ENCODE measurements at places on chromosomes 2 and 18. TPM values are rescaled to one million over a fixed set of nuclear protein-coding genes. Genes with fewer than 3 reads are reported as not detected.
A peak's percentile ranks its signal among the peaks of the same experiment; 100 is the strongest.

The EFHD1 gene
- total RNA-seq, result 11.5 TPM

- H3K27me3 ChIP-seq, result no peaks in the 10 kb centered on the region
- H3K4me1 ChIP-seq, result peaks cover 6% of the 10 kb centered on the region
- no peak for DNase-seq
- H3K36me3 ChIP-seq, result no peaks in the 10 kb centered on the region
- H3K27ac ChIP-seq, result peak overlapping the region; percentile 85
Observed at GRCh38 chr2:21757805-21758430, 634.1 kb downstream of the TDRD15 start.

The LBX2 gene
- total RNA-seq, result 1.0 TPM

The RGPD4 gene
- not detected for total RNA-seq

- peaks cover 45% of the 10 kb centered on the region for H3K4me1 ChIP-seq
- no peak for DNase-seq
- no peaks in the 10 kb centered on the region for H3K27me3 ChIP-seq
- H3K4me3 ChIP-seq, result no peak overlapping the region
- H3K27ac ChIP-seq, result peak overlapping the region; percentile 94
Observed at GRCh38 chr2:29117636-29118303, 2.6 kb downstream of the CLIP4 start.

DNA sequence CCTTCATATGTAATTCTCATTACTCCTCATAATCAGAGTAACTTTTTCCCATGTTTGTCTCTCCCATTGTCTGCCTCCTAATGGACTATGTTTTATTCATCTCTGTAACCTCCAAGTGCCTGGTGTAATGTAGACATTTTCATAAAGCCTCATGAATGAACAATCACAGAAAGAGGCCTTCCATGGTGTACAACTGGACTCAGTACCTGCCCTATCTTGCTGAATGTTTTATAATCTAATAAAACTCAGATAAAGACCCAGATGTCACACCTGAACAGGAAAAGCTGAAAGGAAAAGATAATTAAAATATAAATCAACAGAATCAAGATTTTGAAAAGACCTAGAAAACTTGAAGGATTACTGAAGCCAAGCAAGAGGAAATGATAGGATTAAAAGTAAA, 36.7 kb downstream of the RAB1A start:
- H3K36me3 ChIP-seq, result peaks cover 53% of the 10 kb centered on the region
- DNase-seq, result no peak
- H3K27me3 ChIP-seq, result no peaks in the 10 kb centered on the region
- no peak overlapping the region for H3K27ac ChIP-seq

The STARD6 gene
- not detected for total RNA-seq

- no peak for DNase-seq
- H3K36me3 ChIP-seq, result no peaks in the 10 kb centered on the region
- H3K27ac ChIP-seq, result peak overlapping the region; percentile 58
- H3K4me1 ChIP-seq, result peaks cover 12% of the 10 kb centered on the region
- H3K27me3 ChIP-seq, result no peaks in the 10 kb centered on the region
Observed at GRCh38 chr2:237441605-237442274, 27.8 kb upstream of the COL6A3 start.

The DIPK1C gene
- total RNA-seq, result not detected

The CYP27A1 gene
- total RNA-seq, result 23.4 TPM

The GAREM2 gene
- 48.4 TPM for total RNA-seq

- DNase-seq, result no peak
- H3K27ac ChIP-seq, result no peak overlapping the region
- no peak overlapping the region for H3K4me3 ChIP-seq
- H3K4me1 ChIP-seq, result no peaks in the 10 kb centered on the region
- no peaks in the 10 kb centered on the region for H3K36me3 ChIP-seq
- H3K27me3 ChIP-seq, result no peaks in the 10 kb centered on the region
Observed at GRCh38 chr2:72165792-72166191, 18.1 kb upstream of the CYP26B1 start.

The NDUFB3 gene
- total RNA-seq, result 238 TPM

DNA sequence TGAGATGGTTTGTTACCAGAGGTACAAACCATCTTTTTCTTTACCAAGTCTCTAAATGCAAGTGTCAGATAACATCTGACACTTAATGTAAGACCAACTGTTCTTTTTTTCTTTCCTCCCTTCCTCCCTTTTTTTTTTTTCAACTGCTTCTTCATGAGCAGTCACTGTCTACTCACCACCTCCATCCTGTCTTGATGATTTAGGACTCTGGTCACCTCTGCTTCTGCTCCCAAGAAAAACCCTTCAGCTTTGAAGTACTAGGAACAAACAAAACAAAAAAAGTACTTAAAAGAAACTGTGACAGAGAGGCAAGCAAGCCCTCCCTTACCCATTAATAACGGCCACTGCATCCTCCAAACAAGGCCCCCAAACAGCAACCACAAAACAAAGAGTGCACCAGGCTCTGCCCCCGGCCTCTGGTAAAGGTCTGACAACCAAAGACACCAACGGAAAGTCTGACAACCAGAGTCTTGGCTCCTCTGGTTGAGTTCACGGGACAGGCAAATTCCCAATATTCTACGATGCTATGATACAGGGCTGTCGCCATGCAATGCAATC, 141.0 kb downstream of the ARL4C start:
- H3K27ac ChIP-seq, result no peak overlapping the region
- H3K4me1 ChIP-seq, result no peaks in the 10 kb centered on the region
- no peaks in the 10 kb centered on the region for H3K36me3 ChIP-seq
- H3K27me3 ChIP-seq, result no peaks in the 10 kb centered on the region
- no peak for DNase-seq

- H3K36me3 ChIP-seq, result no peaks in the 10 kb centered on the region
- no peaks in the 10 kb centered on the region for H3K4me1 ChIP-seq
- DNase-seq, result no peak
- H3K4me3 ChIP-seq, result no peak overlapping the region
- no peak overlapping the region for H3K27ac ChIP-seq
Observed at GRCh38 chr2:206231669-206232286, 42.7 kb upstream of the ZDBF2 start.

The EGR4 gene
- 0.16 TPM for total RNA-seq

- peaks cover 10% of the 10 kb centered on the region for H3K36me3 ChIP-seq
- DNase-seq, result no peak
- H3K27ac ChIP-seq, result no peak overlapping the region
Observed at GRCh38 chr2:42658306-42658705, 89.9 kb downstream of the MTA3 start.

- H3K4me3 ChIP-seq, result no peak overlapping the region
- H3K27me3 ChIP-seq, result no peaks in the 10 kb centered on the region
- H3K4me1 ChIP-seq, result peaks cover 9% of the 10 kb centered on the region
- peak; percentile 94 for DNase-seq
Observed at GRCh38 chr2:11477994-11478393, 12.0 kb upstream of the E2F6 start.

DNA sequence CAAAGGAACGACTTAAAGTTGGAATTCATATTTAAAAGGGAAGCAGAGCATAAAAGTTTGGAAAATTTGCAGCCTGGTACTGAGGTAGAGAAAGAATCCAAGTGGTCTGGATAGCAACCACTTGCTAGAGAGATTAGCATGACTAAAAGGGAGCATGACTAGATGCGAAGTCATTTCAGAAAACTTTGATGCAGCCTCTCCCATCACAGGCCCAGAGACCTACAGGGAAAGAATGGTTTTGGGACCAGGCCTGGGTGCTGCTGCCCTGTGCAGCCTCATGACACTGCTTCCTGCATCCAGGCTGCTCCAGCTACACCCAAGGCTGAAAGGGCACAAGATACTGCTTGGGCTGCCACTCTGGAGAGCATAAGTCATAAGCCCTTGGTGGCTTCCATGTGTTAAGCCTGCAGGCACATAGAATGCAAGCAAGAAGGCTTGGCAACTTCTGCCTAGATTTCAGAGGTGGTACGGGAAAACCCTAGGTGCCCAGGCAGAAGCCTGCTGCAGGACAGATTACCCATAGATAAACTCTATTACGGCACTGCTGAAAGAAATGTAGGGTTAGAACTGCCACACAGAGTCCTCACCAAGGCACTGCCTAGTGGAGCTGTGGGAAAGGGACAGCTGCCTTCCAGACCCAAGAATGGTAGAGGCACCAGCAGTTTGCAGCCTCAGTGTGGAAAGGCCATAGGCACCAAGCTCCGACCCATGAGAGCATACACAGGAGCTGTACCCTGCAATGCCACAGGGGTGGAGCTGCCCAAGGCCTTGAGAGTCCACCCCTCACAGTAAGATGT, 12.6 kb upstream of the CHN1 start:
- H3K27me3 ChIP-seq, result no peaks in the 10 kb centered on the region
- H3K4me3 ChIP-seq, result no peak overlapping the region
- H3K36me3 ChIP-seq, result no peaks in the 10 kb centered on the region
- no peak overlapping the region for H3K27ac ChIP-seq
- DNase-seq, result no peak

The CARF gene
- total RNA-seq, result 11.2 TPM

GRCh38 chr2:170843656-170844055, 27.0 kb downstream of the GAD1 start:
- no peak overlapping the region for H3K27ac ChIP-seq
- H3K36me3 ChIP-seq, result no peaks in the 10 kb centered on the region
- H3K4me1 ChIP-seq, result no peaks in the 10 kb centered on the region
- no peaks in the 10 kb centered on the region for H3K27me3 ChIP-seq
- DNase-seq, result no peak

The CIDEA gene
- 0.82 TPM for total RNA-seq

DNA sequence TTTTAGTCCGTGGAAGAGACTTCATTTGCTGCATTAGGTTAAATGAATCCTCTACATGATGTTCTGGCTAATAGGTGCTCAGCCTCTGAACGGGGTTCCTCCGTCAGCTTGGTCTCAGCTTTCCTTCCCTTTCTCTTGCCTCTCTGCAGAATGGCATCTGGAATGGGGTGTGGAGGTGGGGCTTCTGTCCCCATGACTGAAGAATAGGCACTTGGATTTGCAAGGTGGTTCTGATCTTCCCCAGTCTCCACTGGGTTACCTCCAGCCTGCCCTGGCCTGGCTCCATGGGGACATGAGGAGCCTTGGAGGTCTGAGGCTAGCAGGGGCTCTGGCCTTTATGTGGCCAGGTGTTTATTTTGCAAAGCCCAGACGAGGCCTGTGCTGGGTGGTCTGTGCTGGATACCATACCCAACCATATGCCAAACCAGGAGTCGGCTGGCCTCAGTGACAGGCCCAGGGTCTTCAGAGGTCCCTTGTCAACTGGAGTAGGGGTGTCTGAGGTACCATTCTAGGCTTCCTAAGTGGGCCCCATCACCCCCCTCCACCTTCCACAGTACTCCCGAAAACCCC, 28.2 kb upstream of the LAPTM4A start:
- H3K36me3 ChIP-seq, result no peaks in the 10 kb centered on the region
- no peaks in the 10 kb centered on the region for H3K27me3 ChIP-seq
- DNase-seq, result no peak
- no peak overlapping the region for H3K27ac ChIP-seq

The SRD5A2 gene
- not detected for total RNA-seq

DNA sequence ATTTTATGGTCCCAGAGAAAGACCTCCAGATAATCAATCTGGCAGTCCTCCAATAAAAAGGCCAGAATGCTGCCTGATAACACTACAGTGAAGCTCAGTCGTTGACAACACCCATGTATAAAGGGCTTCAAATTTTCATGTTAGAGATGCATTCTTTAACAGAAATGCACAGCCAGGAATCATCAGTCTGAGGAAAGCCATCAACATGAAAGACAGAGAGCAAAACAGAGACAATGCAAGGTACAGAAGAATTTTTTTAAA, 13.8 kb downstream of the BABAM2 start:
- DNase-seq, result no peak
- H3K4me3 ChIP-seq, result no peak overlapping the region
- H3K36me3 ChIP-seq, result no peaks in the 10 kb centered on the region

The M1AP gene
- 10.3 TPM for total RNA-seq

DNA sequence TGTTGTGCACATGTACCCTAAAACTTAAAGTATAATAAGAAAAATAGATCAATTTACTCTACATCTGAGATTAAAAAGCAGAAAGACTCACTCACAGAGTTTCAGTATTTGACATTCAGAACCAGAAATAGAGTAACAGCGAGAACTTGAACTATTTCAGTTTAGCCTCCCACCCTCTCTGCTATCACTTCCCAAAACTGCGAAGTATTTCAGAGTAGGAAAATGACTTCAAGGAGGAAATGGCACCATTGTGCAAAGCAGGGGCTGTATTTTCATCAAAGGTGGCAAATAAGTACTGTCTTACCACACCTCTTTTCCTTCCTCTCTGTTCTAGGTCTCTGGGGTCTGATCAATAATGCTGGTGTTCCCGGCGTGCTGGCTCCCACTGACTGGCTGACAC, 13.6 kb downstream of the DHRS9 start:
- DNase-seq, result no peak
- peak overlapping the region; percentile 39 for H3K4me3 ChIP-seq
- H3K36me3 ChIP-seq, result peaks cover 6% of the 10 kb centered on the region
- peaks cover 16% of the 10 kb centered on the region for H3K4me1 ChIP-seq
- peak overlapping the region; percentile 7 for H3K27ac ChIP-seq

GRCh38 chr18:74695170-74695569, 97.5 kb downstream of the ZNF407 start:
- no peak for DNase-seq
- H3K4me3 ChIP-seq, result no peak overlapping the region
- H3K27ac ChIP-seq, result no peak overlapping the region

- no peaks in the 10 kb centered on the region for H3K27me3 ChIP-seq
- no peak overlapping the region for H3K4me3 ChIP-seq
- DNase-seq, result no peak
- H3K36me3 ChIP-seq, result no peaks in the 10 kb centered on the region
Observed at GRCh38 chr2:168543935-168544334, 87.9 kb downstream of the CERS6 start.

The LDAH gene
- 6.0 TPM for total RNA-seq

DNA sequence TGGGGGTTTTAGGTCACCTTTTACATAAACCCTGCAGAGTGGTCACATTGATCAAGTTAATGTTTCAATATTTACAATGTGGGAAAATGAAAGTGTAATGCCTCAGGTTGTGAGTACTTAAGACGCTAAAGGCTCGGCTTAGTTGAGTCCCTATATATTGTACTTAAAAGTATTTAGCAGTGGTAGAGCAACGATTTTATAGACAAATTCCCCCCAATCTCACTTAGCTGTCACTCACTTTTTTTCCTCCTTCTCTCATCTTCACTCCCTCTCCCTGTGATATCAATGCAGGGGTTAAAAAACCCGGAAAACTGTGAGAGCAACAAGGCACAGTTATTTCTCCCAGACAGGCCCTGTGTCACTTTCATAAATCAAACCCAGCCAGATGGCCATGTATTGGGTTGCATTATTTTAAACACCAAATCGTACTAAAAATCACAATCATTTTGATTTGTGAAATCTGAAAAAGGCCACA, 5.4 kb downstream of the POU3F3 start:
- H3K4me1 ChIP-seq, result peaks cover 39% of the 10 kb centered on the region
- no peak for DNase-seq
- H3K27ac ChIP-seq, result no peak overlapping the region
- no peak overlapping the region for H3K4me3 ChIP-seq
- H3K27me3 ChIP-seq, result peaks cover 54% of the 10 kb centered on the region

The DNAH6 gene
- total RNA-seq, result 0.24 TPM

GRCh38 chr2:217604527-217605194, 398.1 kb downstream of the TNS1 start:
- no peaks in the 10 kb centered on the region for H3K4me1 ChIP-seq
- DNase-seq, result no peak
- no peaks in the 10 kb centered on the region for H3K27me3 ChIP-seq
- peak overlapping the region; percentile 77 for H3K27ac ChIP-seq
- H3K4me3 ChIP-seq, result no peak overlapping the region

Measured in right atrium auricular region (tissue), 2 donors.